ENCODE measurements at places on chromosomes 2 and 18.

- no peak for DNase-seq
Observed at GRCh38 chr2:191441496-191442214, 196.5 kb downstream of the MYO1B start.

GRCh38 chr18:36101943-36102342 is 27.2 kb downstream of the SLC39A6 start:
- no peak for DNase-seq

DNA sequence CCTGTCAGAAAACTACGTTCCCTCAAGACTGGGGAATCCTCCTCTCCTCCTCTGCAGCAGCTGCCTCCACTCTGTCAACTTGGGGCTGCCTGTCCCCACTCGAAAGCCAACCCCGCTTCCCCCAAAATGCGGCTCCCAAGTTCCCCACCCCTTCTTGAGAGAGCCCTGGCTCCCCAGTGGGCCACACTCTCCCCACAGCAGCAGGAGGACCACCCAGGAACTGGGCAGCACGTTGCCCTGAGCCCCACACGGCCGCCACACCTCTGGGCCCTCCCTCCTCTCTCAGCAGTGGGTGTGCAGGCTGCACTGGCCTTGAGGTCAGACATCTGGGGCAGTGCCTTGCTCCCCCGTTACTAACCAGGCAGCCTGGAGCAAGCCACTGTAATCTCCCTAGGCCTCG is 9.6 kb upstream of the TEX51 start:
- DNase-seq, result no peak

DNA sequence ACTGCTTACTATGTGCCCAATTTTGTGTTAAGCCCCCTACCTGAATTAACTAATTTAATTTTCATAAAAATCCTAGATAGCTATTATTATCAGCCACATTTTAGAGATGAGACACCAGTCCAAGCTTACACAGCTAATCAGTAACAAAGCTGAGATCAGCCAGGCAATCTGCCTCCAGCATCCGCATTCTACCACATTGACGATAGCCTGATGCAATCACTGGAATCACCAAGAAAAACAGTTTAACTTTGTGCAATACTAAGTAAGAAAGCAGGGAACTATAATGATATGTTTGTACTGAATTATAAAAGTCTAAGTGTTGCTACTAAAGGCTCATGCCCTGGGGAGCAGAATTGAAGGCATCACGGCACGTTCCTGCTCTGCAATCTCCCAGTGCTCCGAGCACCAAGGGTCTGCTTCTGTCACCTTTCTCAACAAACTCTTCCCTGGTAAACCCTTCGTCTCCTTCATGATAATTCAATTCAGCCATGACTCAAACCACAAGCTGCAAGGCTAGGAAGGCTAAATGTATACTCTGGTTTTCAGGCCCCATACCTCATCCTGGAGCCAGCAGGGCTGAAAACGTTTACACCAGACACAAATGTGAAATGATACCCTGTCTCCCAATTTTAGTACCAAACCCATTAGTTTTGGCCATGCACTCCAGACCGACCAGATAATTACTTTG is 19.4 kb downstream of the KANSL3 start:
- no peak for DNase-seq

- DNase-seq, result no peak
Observed at GRCh38 chr2:144334551-144334950, 185.4 kb downstream of the ZEB2 start.

DNA sequence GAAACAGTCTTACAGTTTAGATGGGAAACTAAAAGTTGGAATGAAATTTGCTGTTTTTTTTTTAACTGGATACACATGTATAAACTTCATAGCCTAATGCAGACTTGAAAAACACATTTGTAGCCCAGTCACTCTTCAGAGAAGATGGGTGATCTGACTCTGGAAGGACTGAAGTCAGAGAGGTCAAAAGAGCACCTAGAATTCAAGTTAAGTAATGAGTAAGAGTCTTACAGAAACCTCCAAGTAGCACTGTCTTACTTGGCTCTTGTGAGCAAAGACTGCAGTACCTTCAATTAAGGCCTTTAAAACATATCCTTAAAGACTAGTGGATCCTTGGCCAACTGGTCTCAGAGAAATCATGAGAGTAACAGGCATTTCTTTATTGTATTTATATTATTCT is 41.9 kb downstream of the TRAPPC8 start:
- no peak for DNase-seq

- DNase-seq, result no peak
Observed at GRCh38 chr2:238777369-238778067, 70.4 kb upstream of the TWIST2 start.

- DNase-seq, result no peak
Observed at GRCh38 chr18:5455674-5456073, 88.1 kb downstream of the EPB41L3 start.

DNA sequence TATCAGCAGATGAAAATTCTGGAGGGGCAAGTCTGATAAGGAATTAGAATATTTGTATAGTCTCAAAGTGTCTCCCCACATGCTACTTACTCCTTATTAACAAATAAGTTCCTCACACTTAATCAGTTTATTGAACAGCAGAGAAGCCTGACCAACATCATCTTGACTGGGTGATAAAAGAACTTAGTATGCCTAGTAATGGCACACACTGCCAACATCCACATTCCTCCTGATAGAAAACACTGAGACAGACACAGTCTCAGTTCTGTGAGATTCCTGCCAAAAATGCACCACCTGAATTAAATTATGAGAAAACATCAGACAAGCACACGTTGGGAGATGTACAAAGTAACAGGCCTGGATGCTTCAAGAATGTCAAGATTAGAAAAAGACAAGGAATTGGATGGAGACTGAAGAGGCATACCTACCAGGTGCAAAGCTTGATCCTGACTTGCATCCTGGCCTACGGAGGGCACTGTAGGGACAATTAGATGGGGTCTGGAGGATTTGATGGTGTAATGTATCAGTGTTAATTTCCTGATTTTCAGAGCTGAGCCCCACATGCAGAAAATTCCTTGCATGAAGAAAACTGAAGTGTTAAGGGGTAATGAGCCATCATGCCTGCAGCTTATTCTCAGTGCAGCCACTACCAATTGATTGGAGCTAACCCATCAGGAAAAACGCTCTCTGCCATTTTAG is 200.4 kb upstream of the SH3BP4 start:
- DNase-seq, result no peak

DNA sequence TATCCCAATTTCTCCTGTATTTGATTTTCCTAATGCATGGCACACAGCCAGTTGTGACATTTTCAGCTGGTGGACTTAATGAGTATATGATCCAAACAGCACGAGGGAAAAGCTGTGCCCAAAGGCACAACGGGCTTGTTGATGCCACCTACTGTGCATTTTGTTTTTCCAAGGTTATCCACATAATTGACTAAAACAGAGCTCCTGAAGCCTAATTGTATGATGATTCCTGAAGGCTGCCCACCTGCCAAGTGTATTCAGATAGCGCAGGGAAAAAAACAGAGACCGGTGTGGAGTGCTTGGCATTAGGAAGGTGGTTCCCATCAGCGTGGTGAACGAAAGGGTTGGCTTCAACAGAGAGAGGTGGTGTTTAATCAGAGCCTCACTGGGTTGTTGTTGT is 14.9 kb downstream of the RBMS1 start:
- no peak for DNase-seq

- DNase-seq, result no peak
Observed at GRCh38 chr2:159904959-159905305, 106.9 kb upstream of the CD302 start.

DNA sequence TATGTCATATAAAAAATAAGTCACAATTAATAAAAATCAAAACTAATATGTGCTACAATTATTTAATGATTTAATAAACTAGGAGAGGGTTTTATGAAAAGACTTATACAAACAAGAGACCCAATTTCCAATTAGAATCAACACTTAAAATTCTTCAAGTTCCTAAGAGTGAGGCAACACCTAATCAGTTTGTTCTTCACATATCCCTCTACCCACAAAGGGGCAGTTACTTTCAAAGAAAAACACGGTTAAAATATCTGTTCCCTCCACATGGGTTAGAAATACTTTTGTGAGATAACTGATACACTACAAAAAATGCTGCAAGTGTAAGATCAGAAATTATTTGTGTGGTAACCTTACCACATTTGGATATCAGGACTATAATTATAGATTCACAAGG is 357.0 kb downstream of the ERBB4 start:
- DNase-seq, result no peak

DNA sequence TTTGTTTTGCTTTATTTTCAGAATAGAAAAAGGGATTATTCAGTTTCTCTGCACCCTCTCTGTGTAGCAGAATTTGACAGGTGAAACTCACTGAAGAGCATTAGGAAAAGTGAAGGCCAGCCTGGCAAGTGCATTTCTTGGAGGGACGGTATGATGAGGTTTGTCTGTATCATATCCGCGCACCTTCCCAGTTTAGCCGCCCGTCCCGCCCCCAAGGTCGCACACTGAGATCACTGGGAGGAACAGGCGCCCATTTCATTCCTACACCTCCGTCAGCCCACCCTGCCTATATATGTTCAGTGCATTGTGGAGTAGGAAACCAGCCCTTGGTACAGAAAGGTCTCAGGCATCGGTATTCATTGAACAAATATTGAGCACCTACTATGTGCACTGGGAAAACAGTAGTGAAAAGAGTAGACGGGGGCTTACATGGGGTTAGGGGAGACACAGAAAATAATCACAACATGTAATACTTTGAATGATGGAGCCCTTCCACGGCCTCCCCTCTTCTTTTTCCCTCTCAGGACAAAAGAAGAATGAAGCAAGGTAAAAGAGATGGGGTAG is 678 bp upstream of the FECH start:
- no peak for DNase-seq

DNA sequence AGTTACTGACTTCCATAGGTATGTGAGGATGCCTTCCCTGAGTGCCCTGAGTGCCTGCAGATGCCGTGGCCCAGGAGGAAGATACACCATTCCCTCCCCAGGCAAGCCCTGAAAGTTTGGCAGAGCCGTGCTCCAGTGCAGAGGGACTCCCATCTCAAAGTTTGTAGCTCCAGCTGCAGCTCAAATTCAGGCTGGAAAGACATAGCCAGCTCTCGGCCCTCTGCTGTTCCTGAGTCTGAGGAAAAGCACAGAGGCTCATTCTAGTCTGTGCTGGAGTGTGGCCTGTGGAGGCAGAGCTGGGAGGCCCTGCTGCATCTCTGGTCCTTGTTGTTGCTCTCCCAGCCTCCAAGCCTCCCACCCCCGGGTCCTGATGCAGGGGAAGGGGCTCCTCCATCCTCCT is 15.9 kb upstream of the TPO start:
- DNase-seq, result no peak

- DNase-seq, result no peak
Observed at GRCh38 chr2:45938649-45939511, 287.4 kb downstream of the PRKCE start.

GRCh38 chr2:17181051-17181752 is 337.0 kb downstream of the RAD51AP2 start:
- DNase-seq, result no peak

GRCh38 chr2:219362524-219363164 is 25.1 kb downstream of the DNPEP start:
- no peak for DNase-seq

GRCh38 chr2:181138816-181139215 is 158.4 kb downstream of the UBE2E3 start:
- no peak for DNase-seq

DNA sequence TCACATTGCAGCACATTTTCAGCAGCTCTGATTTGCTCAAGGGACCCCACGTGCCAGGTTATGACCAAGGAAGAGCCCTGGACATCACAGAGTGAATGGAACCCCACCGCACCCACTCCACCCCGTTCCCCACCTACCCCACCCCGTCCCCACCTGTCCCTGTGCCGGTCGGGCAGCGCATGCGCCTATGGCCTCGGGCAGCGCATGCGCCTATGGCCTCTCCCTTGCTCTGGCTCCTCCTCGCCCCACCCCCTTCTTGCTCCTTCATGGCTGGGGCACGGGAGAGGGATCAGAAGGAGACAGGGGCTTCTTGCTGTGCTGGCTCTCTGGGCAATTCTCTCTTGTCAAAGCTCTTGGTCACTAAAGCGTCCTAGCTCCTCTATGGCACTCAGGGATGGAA is 371.8 kb upstream of the HS6ST1 start:
- no peak for DNase-seq

DNA sequence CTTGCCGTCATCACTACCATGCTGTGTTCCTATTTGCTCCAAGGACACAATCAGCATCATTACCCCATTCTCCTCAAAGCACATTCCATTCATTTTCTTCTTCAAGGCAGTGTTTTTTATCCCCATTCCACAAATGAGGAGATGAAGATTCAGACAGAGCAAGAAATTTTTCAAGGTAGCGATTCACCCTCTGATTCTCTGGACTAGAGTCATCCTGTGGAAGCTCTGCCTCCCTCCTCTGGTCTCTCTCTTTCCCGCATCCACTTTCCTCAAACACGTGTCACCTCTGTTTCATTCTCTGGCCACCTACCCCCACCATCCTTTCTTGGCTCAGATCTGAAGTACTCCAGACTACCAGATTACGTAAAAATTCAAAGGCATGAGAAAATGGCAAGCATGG is 297.9 kb downstream of the SOX11 start:
- no peak for DNase-seq

DNA sequence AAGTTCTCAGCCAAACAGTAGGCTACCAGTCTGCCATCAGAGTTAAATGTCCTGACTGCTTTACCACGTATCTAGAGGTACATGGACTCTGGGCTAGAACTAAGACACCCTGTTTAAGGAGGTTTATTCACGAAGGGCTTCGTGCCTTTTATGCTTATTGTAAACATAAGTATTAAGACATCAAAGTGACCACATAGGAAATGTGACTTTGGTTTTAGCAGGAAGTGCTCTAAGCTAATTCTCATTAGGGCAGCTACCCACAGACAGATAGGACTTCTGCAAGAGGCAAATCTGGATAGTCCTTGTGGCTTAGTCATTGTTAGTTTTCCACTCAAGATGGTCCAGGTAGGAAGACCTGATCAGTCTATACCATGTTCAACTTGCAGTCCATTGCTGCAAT is 233.3 kb upstream of the MGAT5 start:
- no peak for DNase-seq

GRCh38 chr18:56389190-56389589 is 249.2 kb downstream of the TXNL1 start:
- no peak for DNase-seq

DNA sequence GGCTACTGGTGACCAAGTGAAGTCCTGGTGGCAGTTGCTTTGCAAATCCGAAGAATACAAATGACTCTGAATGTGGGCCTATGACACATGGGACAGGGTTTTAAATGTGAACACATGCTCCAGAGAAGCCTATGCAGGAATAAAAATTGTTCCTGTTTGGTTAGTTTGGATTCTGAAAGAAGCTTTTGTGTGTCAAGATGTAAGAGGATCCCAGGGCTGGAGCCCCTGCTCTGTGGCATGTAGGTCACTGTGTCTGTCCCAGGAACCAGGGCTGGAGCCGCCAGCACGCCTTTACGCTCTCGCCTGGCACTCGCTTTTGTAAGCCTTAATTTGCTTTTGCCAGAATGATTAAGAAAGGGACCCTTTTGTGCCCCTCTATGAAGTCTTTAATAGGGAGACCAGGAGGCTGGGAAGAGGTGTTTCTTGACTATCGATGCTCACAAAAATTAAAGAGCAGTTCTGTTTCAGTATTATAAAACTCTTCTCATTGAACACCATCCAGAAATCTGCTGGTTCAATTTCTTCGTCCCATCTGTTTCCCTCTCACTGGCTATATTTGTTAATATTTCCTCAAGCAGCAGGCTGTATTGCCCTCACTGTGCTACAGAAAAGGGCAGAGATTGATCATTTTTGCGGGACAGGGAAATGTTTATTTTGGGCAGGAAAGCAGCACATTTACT is 532.7 kb upstream of the POU3F3 start:
- DNase-seq, result no peak

GRCh38 chr2:143686585-143687164 is 557.5 kb downstream of the ARHGAP15 start:
- DNase-seq, result no peak

- DNase-seq, result no peak
Observed at GRCh38 chr2:128263902-128264331, 54.8 kb downstream of the HS6ST1 start.
